ENCODE measurements at places on chromosomes 3 and 15. TPM values are rescaled to one million over a fixed set of nuclear protein-coding genes. Genes with fewer than 3 reads are reported as not detected.

- H3K4me3 ChIP-seq: no peak overlapping the region
- no peak overlapping the region for H3K27ac ChIP-seq
- no peak for DNase-seq
- no peaks in the 10 kb centered on the region for H3K4me1 ChIP-seq
Measured at GRCh38 chr3:65886391-65886790, 152.3 kb downstream of the MAGI1 start.

GRCh38 chr3:187922704-187923416 lies 177.6 kb upstream of the BCL6 start:
- no peak overlapping the region for H3K27ac ChIP-seq
- no peak overlapping the region for H3K4me3 ChIP-seq
- no peak for DNase-seq
- H3K27me3 ChIP-seq: no peaks in the 10 kb centered on the region

DNA sequence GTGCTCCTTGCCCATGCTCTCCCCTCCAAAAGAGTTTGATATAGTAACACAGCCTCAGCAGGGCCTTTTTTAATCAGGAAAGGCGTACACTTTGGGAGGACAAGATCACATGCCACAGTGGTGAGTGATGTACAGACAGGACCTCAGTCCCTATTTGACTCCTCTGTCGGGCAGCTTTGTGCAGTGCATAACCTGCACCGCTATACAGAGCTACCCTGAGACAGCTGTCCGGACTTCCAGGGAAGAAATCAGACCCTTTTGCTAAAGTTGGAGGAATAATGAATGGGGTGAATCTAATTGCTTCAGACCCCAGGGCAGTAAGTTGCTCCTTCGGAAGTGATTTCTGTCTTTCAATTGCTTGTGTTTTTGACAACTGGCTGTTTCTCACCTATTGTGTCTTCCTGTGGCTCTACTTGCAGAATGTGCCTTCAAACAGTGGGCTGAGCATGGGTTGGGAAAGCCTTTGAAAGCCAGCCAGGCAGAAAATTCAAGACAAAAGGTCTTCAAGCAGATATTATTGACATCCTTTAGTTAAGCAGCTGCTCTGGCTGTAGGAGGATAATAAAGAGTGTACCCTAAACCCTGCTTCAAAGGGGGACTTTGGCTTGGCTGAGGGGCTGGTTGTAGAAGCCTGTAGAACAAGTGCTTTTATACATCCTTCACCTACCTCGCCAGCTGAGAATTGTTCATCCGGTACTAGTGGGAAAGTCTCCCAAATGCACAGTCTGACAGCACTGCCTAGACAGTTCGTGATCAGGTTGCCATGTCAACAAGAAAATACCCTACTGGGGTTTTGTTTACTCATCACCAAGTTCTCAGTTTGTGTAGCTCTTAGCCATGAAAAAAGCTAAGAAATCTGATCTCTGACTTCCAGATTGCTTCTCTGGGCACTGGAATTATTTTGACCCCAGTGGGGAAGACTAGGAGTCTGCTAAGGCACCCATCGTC lies 35.1 kb downstream of the SNTN start:
- H3K27ac ChIP-seq: no peak overlapping the region
- no peaks in the 10 kb centered on the region for H3K4me1 ChIP-seq
- H3K27me3 ChIP-seq: no peaks in the 10 kb centered on the region
- DNase-seq: no peak

The NEK10 gene
- under 0.01 TPM for total RNA-seq

The RLBP1 gene
- total RNA-seq: not detected

The ZIC1 gene
- total RNA-seq: not detected

Data from uterus (tissue), 4 donors.